ENCODE measurements at places on chromosomes 2 and 18. TPM values are rescaled to one million over a fixed set of nuclear protein-coding genes. Genes with fewer than 3 reads are reported as not detected.

- DNase-seq = no peak
These were observed 296.7 kb downstream of the DSEL start for GRCh38 chr18:67219821-67220220.

The EVX2 gene
- not detected for total RNA-seq

- DNase-seq = peak; percentile 74
These were observed 107.3 kb downstream of the MYO1B start for GRCh38 chr2:191352536-191352935.

The SERPINB12 gene
- total RNA-seq = not detected

The IL1A gene
- total RNA-seq = 0.90 TPM

The GREB1L gene
- total RNA-seq = 3.7 TPM

DNA sequence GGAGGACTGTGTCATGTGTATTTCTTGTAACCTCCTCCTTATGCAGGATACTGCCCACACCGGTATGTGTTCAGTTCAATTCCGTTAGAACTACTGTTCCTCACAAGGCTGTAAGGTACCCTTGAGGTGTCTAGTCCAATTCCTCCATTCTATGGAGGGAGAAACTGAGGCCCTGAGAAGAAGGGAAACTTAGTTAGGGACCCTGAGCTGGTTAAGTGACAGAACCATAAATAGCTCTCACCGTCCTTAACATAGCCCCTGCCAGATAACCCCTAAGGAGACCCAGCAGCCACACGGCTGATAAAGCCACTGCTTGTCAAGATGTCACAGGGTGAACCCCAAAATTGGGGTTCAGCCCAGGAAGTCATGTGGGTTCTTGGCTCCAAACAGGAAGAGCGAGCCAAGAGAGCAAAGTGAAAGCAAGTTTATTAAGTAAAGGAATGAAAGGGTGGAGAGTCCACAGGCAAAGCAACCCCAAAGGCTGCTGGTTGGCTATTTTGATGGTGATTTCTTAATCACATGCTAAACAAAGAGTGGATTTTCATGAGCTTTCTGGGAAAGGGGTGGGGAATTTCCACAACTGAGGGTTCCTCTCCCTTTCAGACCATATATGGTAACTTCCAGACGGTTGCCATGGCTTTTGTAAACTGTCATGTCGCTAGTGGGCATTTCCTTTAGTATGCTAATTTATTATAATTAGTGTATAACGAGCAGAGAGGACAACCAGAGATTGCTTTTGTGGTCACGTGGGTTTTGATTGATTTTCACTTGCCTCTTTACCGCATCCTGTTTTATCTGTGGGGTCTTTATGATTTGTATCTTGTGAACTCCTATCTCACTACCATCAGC, 83.4 kb upstream of the RTN4 start:
- peak; percentile 96 for DNase-seq

The MEP1B gene
- not detected for total RNA-seq

The RAB27B gene
- total RNA-seq = 1.7 TPM

The IL1B gene
- total RNA-seq = not detected

GRCh38 chr2:222566229-222566628, 89.7 kb downstream of the FARSB start:
- DNase-seq = no peak

DNA sequence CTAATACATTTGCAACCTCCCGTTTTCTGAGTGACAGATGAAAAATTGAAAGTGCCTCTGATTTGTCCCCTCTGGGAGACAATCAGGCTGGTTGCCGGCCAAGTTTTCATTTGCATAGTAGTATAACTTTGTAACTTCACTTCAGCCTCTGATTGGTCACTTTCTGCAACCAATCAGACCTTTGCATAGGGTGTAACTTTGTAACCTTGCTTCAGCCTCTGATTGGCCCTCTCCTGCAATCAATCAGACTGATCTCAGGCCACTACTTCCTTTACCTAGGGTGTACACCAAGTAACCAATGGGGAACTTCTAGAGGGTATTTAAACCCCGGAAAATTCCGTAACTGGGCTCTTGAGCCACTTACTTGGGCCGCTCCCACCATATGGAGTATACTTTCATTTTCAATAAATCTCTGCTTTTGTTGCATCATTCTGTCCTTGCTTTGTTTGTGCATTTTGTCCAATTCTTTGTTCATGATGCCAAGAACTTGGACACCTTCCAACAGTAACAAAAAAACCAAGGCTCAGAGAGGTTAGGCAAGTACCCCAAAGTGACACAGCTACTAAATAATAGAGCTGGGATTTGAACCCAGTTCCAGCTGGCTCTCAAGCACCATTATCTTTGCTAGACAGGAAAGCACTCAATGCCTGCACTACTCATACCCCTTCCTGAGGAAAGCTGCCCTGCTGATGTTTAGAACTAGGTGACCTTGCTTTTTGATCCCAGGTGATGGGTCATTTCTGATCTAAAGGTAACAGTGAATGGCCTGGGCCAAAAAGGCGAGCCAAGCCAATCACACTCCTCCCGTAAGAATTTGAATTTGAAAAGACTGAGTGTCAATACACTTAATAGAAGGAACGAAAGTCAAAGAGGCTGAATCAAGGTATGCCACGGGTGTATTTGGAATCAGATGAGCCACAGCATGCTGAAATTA, 10.9 kb upstream of the MYOM1 start:
- no peak for DNase-seq

DNA sequence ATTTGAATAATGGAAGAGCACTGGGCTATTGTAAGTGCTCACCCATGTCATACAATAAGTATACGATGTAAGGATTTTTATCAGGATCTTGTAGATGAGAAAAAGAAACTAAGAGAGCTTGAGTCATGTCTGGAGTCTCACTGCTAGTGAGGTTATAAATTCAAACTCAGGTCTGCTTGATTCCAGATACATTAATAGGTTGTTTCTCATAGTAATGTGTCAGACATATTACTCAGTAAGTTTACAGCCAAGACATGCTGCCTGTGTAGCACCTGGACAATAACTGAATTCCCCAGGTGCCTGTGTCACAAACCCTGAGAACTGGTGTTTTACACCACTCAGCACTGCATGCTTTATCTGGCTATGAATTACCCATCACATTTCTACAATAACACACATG, 216.9 kb upstream of the LRP1B start:
- DNase-seq = no peak

DNA sequence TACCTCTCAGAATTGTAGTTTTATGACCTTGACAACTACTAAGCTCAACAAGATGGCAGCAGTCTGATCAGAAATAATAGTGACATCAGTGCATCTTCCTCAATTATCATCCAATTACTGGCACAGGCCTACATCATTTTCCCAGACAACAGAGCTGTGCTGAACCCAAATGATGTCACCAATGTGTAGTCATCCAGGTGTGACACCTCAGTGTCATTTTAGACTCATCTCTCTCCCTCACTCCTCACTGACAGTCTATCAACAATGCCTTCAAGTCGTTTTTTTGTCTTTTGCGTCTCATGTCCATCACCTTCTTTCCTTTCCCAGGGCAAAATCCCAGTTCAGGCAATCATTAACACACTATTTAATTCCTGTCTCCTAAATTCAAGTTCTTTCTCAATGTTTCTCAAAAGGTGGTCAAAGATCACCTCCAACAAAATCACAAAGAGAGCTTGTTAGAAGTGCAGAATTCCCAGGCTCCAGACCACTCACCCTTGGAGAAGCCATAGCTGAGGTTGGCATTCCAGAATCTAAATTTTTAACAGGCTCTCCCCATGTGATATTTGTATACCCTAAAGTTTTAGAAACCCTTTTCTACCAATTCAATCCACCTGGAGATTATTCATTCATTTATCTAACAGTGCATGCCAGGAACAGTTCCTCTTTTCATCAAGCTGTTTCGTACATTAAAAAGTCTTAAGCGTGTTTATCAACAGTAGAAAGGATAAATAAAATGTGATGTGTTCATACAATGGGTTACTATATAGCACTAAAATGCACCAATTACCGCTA, 125.3 kb upstream of the KLF7 start:
- no peak for DNase-seq

- no peak for DNase-seq
These were observed 55.2 kb upstream of the FAM136A start for GRCh38 chr2:70356941-70357683.

DNA sequence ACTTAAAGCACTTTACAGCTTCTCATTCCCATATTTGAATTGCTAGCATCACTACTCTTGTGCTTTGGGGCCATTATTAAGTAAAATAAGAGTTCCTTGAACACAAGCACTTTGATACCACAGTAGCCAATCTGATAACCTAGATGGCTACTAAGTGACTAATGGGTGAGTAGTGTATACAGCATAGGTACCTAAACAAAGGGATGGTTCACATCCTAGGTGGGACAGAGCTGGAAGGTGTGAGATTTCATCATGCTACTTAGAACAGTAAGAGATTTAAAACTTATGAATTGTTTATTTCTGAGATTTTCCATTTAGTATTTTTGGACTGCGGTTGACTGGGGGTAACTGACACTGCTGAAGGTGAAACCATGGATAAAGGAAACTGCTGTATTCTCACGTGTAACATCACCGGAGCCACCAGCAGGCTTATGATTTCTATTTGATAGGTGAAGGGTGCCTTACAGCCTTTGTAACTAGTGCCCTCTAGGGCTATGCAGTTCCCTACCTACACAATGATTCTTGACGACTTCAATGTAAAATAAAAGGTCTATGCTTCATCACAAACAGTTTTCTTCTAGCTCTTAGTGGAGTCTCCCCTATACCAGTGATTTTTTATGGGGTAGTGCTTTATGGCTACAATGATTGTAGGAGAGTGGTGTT, 22.1 kb upstream of the CRIM1 start:
- no peak for DNase-seq

DNA sequence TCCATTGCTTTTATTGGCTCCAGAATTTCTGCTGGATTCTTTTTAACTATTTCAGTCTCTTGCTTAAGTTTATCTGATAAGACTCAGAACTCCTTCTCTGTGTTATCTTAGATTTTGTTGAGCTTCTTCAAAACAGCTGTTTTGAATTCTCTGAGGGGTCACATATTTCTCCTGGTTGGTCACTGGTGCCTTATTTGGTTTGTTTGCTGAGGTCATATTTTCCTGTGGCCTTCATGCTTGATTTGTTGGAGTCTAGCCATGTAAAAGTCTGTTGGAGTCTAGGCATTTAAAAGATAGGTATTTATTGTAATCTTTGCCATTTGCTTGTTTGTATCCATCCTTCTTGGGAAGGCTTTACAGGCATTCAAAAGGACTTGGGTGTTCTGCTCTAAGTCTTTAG, 398.7 kb downstream of the DSEL start:
- peak; percentile 7 for DNase-seq

The ABCG8 gene
- not detected for total RNA-seq

DNA sequence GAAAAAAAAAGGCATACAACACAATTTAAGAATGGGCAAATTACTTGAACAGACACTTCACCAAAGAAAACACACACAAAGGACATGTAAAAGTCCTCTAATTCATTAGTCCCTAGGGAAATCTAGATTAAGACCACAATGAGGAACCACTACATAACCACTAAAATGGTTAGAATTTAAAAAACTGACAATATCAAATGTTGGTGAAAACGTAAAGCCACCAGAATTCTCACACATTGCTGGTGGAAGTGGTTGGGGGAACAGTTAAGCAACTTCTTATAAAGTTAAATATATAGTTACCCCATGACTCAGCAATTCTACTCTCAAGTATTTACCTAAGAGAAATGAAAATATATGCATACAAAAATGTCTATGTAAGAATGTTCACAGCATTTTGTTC, 11.8 kb downstream of the RTN4 start:
- no peak for DNase-seq

GRCh38 chr2:62304429-62305417, 108.8 kb downstream of the B3GNT2 start:
- DNase-seq = peak; percentile 63

GRCh38 chr2:25957743-25958142, 24.6 kb downstream of the KIF3C start:
- no peak for DNase-seq

DNA sequence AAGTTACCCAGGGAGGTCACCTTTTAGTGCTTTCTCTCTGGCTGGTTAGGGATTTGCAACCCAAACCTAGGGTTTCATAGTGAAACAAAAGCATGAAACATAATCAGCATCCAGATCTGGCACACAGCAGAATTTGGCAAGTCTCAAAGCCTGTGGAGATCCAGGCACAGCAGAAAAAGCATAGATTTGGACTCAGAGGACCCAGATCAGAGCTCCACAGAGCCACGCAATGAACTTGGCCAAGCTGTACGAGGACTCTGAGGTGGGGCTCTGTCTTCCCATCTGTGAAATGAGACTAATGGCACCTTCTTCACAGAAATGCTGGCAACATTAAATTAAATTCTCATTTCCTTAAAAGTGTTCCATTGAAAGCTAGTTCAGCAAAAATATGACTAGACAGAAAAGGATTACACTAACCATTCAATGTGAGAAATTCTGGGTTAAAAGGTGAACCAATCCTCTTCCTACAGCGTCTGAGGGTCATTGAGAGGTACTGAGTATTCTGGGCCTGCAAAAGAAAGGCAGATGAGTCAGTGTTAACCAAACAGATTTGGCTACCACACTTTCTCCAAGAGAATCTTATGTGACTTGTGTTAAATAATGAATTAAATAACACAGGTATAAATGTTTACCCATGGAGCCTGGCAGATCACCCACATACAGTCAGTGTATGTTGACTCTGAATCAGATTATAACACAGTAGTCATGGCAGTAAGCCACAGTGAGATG, 266.3 kb downstream of the MREG start:
- peak; percentile 44 for DNase-seq

DNA sequence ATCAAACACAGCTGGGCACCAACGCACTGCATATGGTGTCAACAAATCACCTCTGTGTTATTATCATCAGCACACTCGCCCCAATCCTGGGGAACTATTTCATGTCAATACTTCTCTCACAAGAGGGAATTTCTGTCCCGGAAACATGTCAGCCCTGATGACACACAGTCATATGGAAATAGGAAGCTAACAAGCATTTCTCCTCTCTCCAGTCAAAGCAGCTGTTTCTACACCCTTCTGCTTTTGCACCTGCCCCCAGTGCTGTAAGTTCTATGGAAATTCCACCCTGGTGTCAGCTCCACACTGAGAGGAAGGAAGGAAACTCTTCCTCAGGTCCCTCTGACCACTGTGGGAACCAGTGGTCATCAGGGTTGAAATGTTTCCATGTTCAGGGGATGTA, 447.6 kb upstream of the ID2 start:
- DNase-seq = no peak

DNA sequence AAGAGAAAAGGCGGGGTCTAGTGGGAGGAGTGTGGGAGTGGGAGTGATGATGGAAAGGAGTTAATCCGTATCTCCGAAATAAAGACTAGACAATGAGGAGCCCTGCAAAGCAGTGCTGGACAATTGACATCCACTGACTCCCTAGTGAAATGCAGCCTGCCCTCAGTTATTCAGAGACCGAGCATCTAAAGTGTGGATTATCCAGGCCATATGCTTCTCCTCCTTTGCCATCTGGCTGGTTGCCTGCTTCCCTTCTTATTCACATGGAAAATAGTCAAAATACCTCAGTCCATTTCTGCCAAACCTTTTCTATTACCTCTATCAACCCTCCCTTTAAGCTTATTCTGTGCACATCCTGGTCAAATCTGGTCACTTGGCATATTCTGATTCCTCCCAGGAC, 288.8 kb upstream of the SIX3 start:
- DNase-seq = no peak

Data from fibroblast of the aortic adventitia (primary cell).